Activated T-cell treated with anti-CD3 and anti-CD28 coated beads for 48 hours (primary cell): ENCODE measurements at places on chromosomes 1 and 21.

GRCh38 chr21:31558189-31558961 is 101.1 kb upstream of the SOD1 start:
- DNase-seq = peak; percentile 15

DNA sequence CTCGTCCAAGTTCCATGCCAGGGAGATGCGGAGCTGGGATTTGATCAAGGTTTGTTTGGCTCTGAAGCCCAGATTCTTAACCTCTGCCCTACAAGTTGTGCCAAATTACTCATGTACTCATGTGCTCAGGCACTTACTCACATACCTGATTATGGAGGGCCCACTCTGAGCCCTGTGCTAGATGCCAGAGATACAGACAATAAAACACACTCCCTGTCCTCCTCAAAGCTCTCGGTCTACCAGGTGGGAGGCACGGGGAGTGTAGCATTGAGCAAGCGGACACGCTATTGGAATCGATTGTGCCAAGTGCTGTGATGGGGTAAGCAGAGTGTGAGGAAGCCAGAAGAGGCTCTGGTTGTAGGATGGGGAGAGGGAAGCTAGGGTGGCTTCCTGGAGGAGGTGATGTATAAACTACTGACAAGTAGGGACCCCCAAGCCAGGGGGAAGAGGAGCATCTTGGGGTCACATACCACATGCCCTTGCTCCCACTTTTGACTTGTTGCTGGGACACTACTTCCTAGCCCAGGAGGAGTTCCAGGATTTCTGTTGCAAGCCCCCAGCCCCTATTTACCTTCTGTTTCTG is 49.8 kb upstream of the IFNLR1 start:
- DNase-seq = no peak

DNA sequence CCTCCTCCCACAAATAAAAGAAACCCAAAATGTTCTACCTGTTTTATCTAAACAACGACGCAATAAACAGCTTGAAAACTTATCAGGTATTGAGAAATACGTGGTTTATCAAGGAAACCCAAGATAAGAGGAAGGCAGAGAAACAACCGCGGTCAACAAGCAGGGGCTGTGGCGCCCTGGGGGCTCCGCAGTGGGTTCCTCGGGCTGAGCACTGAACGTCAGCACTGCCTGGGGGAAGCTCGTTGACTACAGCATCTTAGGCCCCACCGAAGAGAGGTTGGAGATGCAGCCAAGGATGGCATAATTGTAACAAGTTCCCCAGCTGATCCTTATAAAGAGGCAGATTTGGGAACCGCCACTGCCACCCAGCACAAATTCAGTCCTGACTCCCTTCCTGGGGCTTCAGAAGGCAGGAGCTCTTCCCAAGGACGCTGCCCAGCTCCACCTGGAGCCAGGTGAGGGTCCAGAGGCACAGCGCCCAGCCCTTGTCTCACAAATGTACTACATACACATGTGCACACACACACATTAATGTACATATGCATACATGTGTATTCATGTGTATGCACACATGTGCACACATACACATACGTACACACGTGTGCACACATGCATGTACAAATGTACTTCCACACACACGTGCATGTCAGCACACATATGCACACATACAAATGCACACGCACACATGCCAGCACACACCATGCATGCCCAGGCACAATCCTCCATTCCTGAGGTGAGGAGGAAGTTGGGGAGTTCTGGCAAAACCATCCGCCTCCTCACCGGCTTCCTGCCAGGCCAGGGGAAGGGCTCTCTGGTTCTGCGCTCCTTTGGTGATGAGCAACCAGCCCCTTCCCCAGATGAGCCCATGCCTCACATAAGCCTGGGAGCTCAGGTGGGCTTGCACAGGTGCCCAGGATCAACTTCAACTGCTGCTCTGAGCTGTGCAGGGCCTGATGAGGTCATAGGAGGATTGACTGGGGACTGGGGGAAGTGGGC is 251.1 kb downstream of the NPHP4 start:
- no peak for DNase-seq

DNA sequence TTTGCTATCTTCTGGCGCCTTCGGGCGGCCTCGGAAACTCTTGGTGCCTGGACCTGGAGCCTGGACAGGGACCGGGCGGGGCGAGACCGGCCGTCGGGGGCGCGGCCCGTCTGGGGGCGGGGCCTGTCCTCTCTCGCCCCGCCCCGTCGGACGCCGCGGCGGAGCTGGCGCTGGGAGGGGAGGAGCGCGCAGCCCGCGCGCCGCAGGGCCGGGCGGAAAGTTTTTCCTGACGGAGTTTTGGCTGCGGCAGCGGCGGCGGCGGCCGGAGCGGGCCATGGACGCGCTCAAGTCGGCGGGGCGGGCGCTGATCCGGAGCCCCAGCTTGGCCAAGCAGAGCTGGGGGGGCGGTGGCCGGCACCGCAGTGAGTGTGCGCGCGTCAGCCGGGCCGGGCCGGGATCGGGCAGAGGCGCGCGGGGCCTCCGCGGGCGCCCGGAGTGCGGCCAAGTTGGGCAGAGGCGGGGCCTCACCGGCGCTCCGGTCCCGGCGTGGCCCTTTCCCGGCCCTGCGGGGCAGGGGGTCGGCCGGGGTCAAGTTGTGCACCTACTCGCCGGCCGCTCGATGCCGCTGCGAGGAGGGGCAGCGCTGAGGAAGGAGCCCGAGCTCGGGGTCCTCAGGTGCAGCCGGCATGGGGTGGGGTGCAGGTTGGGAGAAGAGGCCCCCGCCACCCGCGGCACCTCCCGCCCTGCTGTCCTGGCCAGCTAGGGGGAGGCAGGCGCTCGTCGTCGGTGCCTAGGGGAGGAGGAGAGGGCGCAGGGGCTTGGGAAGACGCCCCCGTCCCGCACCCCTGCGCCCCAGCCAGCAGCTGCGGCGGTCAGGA is at the start of gene LDLRAP1:
Gene LDLRAP1 (plus strand): TSS at position 182 of the 818 bp plus-strand sequence. CDS start 93 bp downstream, at position 275.
- DNase-seq = peak; percentile 71

GRCh38 chr1:65177457-65177856 is 29.5 kb downstream of the AK4 start:
- DNase-seq = no peak

DNA sequence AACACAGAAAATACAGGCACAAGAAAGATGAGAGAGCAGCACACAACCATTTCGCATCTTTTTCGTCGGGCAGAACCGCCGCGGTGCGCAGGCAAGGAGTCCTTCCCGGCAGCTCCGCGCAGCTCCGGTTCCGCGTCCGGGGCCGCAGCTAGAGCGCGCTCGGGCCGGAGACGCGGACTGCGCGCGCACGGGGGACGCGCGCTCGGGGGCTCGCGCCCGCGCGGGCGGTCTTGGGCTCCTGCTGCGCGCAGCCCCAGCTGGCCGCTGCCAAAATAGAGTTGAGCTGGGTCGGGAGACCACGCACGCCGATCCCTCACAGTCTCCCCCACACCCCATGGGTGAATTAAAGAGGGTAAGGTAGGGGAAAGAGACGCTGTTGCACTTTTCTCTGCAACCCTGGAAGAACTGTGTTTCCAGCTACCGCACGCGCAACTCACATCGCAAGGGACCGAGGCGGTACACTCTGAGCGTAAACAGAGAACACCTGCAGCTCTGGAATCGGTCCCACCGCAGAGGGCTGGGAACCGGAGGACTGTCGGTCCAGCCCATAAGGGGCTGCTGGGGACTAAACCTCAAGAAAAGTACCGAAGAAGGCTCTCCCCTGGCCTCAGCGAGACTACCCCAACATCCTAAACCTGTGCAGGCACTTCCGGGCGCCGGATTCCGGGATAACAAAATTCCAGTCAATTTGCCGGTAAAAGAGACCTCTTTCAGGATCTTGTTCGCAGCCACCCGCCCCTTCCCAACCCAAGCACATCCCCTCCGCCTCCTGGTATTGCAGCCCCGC is 1.7 kb downstream of the NR5A2 start:
- DNase-seq = no peak

DNA sequence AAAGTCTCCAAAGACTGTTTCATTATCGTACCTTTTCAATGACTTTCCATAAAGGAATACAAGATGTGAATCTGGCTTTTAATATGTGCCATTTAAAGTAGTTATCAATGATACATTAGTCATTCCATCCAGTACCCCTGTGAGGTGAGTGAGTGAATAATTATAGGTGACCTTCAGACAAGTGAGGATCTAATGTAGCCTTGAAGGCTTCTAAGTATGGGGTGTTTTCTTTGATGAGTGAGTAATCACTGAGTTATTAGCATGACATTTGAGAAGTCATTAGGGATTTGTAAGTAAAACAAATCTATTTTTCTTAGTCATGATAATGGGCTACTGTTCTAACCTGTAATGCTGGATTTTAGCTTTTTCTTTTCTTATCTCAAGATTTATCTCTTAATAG is 831.4 kb downstream of the ADGRL2 start:
- DNase-seq = no peak

DNA sequence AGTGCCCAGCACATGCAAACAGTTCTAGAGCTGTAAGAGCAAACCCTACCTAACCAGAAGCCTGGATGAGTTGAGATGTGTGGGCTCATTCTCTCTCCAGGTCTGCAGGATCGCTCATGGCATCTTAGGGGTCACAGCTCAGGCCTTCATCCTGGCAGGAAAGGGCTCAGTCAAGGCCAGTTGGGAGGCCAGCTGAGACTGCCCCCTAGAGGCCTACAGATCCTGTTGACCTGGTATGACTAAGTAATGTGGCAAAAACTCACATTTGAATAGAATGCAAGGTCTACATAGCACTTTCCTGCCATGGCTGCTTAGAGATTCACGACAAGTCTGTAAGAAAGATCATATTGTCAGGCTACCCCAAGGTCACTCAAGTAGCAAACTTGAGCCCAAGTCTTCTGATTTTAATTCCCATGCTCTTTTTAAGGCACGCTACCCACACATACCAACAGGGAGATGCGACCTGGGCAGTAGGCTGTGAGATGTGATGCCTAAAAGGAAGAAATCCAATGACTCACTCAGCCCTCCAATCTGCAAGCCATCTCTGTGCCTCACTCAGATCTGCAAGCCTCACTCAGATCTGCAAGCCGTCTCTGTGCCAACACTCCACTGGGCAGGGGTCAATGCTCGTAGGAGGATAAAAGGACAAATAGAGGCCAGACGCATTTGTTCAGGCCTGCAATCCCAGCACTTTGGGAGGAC is 5.1 kb upstream of the CAPN8 start:
- no peak for DNase-seq

DNA sequence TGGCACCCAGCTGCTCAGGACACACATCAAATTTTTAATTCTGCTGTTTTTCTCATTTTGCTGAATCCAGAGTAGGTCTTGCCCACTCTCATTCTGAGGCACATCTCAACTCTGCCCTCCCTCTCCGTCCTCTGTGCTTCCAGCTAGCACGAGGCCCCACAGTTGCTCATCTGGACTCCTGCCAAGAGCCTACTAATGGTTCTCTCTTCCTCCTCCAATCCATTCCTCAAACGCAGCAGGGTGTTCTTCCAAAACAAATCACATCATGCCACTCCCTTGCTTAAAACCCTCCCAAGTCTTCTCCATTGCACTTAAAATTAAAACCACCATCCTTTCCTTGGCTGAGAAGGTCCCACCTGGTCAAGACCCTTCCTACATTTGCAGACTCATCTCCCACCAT is 49.8 kb upstream of the SCAF4 start:
- DNase-seq = no peak

- DNase-seq = no peak
Observed at GRCh38 chr21:17828223-17828622, 9.1 kb upstream of the C21orf91 start.

DNA sequence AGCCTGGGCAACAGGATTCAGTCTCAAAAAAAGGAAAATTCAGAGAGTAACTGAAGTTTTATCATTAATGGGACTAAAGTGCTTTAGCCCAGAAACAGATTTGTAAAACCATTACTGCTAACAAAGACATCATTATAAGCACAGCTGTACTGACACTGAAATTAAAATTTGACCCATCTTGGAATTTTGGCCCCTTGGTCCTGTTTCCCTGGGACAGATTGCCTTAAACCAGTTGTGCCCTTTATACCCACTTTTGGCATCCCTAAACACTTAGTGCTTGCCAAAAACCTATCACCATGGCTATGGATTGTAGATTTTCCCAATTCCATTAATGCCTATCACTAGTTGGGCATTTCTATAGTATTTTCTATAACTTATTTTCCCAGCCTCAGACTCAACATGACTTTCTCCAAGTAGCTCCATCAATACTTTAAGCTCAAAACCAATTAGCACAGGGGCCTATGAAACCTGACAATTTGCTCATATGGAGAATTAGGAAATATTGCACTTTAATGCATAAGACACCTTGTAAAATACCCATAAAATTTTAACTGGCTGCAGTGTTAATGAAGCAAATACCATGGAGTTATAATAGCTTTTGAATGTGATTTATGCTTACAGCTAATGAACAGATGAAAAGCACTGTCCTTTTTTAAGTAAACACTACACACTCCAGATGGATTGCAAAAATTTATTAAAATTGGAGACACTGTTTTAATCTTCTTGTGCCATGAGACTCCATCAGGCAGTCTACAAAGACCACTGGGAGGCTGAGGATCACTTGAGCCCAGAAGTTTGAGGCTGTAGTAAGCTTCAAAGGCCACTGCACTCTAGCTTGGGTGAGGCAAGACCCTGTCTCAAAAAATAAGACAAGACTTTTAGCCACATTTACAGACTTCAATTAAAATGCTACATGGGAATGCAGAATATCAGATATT is 4.3 kb downstream of the GAS5 start:
- no peak for DNase-seq

DNA sequence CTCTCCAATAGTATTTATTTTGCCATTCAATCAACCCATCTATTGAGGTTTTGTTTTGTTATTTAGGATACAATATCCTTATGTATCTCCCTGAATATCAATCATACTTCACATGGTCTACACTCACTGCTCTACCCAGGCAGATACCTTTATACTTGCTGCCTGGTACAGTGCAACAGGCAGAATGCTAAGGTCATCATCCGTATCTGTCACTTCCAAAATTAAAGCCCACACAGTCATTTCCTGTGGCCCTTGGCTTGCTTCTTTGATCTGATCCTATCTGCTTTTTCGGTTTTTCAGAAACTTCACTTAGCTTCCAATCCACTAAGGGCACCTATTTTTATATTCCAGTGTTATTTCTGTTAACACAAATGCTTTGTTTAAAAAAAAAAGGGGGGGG is 22.3 kb upstream of the ZZZ3 start:
- no peak for DNase-seq

GRCh38 chr1:247111700-247112478 is 7.7 kb upstream of the ZNF669 start:
- DNase-seq = no peak

DNA sequence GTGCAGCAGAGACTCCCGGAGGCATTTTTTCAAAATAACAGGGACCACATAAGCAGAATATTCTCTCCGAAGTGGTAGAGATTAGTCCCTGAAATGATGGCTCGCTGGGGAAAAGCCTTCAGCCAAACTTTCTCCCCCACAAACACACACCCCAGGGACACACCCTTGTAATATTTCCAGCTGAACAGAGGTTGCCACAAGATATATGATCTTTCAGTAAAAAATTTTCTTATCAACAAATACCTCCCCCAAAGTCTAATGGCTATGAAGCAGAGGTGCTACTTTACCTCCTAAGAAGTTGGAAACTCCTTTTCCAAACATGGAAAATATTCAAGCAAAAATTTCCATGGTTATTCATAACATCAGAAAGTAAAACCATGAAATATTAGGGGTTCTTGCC is 190.2 kb upstream of the PALMD start:
- DNase-seq = no peak

GRCh38 chr1:18881642-18882431 is 20.5 kb downstream of the ALDH4A1 start:
- DNase-seq = no peak
